ENCODE measurements at places on chromosomes 3 and 15.

DNA sequence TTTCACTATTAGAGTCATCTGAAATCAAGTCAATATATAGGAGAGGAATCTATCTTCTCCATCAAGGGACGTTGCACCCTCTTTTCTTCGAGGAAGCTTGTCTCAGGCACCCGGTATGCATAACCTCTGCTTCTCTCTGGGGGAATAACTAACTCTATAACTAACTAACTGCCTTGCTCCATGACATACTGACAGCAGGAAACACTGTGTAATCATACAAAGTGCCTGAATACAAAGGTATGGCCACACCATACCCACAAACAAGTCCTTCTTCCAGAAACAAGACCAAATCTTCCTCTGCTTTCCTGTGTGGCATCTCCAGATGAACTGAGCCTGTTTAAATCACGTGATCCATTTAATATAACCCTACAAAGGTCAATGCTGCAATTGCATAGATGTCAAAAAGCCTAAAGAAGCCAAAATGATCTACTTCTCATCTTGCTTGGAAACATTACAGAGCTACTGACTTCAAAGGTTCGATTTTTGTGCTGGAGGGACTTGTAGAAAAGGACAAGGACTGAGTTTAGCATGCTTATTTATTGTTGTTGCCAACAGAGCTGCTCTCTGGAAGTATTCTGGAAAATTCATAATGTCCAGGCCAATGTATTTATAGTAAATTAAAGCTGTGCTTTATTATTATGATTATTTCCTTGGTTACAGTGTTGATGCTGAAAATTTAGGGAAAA, 380.5 kb downstream of the FOXP1 start:
- no peak for DNase-seq

GRCh38 chr3:47000198-47000815, 20.8 kb downstream of the NBEAL2 start:
- DNase-seq, result no peak

DNA sequence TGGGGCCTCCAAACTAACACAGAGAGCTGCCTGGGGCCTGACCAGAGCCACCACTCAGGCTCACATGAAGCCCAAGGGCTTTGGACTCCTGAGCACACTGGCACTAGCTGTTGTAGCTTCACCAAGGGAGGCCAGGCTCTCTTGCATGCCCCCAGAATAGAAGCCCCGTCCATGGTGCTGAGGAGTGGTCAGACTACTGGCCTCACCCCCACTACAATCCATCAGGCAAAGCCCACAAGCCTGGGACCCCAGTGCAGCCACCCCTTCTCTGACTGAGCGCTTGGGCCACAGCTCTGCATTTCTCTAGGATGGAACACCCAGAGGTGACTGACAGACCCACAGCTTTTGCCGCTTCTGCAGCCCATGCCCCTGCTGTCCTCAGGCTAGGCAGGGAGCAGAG, 180.8 kb downstream of the PYDC2 start:
- DNase-seq, result no peak

- no peak for DNase-seq
These were observed 162.7 kb upstream of the MEIS2 start for GRCh38 chr15:37262922-37263608.

DNA sequence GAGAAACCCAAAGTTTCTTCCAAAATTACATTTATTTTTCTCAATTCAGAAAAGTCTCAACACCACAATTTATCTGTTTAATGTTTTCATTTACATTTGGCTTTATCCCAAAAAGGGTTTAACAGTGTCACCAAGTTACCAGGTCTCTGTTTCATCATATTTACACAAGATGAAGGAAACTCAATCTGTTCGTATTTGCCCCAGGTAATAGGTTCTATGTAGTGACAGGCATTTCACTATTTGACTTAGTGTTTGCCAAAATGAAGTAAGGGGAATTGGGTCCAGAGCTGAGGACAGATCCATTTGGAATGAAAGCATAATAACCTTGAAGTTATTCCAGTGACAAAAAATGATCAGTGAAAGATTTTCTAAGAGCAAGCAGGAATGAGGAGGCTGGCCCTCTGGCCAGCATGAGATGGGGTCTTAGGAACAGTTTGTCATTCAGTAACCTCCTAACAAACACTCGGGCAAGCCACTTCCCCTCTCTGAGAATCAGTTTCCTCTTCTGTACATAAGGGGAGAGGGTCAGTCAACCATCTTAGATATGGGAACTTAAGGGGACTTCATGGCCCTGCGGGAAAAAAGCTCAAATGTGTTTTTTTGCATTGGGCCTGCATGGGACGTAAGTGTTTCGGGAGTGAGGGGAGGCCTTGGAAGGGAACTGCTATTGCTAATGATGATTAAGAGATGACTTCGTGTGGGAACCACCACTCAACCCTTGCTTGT, 31.8 kb downstream of the UMPS start:
- DNase-seq, result no peak

GRCh38 chr15:85456798-85457197, 76.4 kb downstream of the AKAP13 start:
- DNase-seq, result no peak

- no peak for DNase-seq
These were observed 59.7 kb downstream of the KCNAB1 start for GRCh38 chr3:156180077-156180476.

DNA sequence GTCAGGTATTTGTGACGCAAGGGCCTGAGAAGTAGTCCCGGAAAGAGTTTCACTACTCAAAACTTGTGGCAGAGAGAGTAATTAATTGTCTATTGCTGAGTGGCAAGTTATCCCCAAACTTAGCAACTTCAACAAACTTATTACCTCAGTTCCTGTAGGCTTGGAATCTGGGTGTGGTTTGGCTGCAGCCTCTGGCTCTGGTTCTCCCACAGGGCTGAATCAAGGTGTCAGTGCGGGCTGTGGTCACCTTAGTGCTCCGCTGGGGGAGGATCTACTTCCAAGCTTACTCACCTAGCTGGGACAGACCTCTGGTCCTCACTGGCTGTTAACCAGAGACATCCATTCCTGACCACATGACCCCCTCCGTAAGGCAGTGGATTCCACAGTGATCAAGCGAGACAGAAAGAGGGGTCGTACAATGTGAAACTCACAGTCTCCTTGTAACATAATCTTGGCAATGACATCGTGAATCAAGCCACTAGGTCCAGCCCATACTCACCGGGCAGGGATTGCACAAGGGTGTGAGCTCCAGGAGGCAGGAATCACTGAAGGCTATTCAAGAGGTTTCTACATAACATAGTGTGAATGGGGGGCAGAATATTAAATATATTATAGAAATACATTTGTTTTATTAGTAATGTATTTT, 138.3 kb downstream of the RYR3 start:
- DNase-seq, result no peak

DNA sequence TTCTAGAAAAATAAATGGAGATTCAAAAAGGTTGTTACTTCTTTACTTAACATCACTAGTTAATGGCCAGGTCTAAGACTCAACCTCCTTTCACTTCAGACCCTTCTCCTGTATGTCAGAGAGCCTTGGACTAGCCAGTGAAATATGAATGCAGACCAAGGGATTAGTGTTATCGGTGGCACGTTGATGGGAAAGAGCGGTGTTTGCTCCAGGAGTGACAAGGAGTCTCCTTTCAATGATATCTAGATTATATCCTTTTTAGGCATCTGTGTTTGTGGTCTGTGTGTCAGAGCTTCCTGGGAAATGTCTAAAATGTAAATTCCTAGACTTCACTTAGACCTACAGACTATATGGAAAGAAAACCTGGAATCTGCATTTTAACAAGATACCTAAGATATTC, 658.0 kb upstream of the KCNMB2 start:
- DNase-seq, result no peak

DNA sequence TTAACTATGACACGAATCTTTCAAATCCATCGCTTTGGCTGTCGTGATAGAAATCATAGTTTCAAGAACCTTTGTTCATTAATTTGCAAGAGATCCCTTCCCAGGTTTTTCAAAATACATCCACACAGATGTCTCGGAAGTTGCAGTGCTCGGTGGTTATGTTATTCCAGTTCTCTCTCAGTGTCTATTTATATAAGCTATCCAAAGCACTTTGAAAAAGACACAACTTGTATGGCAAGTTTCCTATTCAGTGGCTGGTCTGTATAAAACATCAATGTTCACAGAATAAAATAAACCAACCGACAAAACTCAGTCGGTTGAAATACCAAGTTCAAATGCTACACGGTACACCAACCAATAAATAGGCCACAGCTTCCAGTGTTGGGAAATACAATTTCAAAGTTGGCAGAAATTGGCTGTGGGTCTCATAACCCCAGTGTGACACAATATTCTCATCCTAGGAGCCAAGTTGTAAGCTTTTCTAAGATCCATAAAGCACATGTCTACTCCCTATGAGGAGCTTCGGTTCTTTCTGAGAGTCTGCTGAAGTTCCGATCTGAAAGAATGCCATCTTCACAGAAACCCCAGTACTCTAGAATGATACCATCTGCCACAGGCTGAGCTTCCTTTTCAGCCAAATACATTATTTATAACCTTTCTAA, 23.7 kb downstream of the SATB1 start:
- DNase-seq, result no peak

GRCh38 chr3:115986555-115987207, 363.4 kb downstream of the GAP43 start:
- DNase-seq, result peak; percentile 64

- no peak for DNase-seq
These were observed 12.4 kb downstream of the AMIGO3 start for GRCh38 chr3:49707113-49707480.

All from OCI-M1 (cell line).